ENCODE measurements at places on chromosomes 6 and 20.

DNA sequence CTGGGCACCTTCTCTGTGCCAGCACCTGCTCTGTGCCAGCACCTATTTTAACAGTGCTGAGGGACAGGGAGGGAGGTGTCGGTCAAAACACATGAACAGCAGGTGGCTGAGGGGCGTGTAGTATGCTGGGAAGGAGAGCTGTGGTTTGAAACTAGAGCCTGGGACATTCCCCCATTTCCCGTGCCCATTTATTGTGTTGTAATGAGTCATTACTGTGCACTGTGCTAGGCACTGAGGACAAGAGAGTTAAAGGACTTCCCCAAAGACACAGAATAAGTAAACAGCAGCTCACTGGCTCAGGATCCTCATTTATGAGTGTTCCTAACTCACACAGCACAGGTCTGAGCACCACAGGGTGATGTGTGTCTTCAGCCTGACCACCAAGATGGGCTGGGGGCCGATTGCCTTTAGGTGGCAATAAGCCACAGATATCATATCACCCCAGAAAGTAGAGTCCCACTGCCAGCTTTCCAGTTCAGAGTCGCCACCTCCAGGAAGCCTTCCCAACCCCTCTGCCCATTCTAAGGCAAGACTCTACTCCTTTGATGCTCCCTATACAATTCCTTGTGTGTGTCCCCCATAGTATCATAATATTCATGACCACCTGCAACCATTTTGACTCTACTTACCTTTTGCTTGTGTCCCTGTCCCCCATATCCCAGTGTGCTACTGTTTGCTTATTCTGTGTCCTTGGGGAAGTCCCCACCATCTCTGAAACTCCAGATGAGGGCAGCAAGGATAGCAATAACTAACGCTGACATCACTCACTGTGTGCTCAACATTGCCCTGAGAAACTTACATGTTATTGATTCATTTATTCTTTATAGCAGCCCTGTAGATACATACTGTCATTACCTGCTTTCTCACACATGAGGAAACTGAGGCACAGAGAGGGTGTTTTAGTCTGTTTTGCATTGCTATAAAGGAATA, 87.3 kb downstream of the TOX2 start:
- ATAC-seq: no peak

GRCh38 chr6:74867291-74867690, 338.6 kb downstream of the COL12A1 start:
- no peak for ATAC-seq

DNA sequence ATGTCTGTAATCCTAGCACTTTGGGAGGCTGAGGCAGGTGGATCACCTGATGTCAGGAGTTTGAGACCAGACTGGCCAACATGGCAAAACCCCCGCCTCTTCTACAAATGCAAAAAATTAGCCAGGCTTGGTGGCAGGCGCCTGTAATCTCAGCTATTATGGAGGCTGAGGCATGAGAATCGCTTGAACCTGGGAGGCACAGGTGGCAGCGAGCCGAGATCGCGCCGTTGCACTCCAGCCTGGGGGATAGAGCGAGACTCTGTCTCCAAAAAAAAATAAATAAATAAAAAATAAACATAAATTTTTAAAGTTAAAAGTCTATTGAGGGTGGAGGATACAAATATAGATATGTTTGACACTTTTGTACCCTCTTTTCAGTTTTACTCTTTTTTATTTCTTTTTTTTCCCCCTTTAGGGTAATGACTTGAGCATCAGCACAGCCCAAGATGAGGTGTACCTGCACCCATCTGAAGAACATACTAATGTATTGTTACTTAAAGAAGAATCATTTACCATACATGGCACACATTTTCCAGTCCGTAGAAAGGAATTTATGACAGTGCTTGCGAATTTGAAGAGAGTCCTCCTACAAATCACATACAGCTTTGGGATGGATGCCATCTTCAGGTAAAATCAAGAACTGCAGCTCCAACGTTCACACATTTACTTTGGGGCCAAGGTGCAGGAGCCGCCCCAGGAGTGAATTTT, 368.9 kb downstream of the LAMA2 start:
- ATAC-seq: peak; percentile 89

DNA sequence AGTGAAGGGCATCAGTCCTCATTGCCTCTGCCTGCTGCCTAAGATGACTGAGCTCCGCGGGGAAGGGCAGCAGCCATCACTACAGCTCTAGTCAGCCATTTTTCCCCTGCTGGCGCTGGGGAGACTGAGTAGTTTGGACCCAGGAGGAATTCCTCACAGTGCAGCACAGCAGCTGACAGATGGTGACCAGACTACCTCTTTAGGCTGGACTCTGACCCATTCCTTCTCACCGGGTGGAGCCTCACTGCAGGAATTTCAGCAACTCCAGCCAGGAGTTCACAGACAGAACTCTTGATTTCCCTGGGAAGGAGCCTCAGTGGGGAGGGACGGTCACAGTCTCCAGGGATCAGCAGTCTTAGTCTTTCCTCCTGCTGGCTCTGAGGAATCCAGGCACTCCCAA, 492.0 kb upstream of the MMS22L start:
- no peak for ATAC-seq

GRCh38 chr20:1801225-1801928, 93.8 kb upstream of the SIRPA start:
- no peak for ATAC-seq

GRCh38 chr6:21402368-21402767, 191.2 kb upstream of the SOX4 start:
- ATAC-seq: no peak

DNA sequence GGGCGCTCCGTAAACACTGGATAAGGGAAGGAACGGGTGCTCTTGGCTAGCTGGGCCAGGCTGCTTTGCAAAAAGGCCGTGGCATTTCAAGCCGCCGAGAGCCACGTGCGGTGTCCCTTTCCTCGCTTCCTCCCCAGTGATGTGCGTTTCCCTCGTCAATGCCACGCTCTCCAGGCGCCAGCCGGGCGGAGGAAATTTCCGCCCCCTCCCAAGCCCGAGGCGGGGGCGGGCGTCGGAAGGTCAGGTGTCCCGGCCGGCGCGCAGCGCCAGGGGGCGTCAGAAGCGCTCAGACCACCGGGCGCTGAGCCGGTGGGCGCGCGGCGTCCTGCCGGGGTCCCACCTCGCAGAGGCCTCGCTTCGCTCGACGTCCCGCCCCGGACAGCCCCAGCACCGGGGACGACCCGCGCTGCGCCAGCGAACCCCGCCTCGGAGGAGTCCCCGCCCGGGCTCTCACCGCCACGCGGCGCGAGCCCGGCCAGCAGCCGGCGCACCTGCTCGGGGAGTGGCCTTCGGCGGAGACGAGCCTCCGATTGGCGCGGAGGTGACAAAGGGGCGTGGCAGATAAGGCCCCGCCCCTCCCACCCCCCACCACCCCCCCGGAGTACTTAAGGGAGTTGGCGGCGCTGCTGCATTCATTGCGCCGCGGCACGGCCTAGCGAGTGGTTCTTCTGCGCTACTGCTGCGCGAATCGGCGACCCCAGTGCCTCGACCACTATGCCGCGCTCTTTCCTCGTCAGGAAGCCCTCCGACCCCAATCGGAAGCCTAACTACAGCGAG, at the start of gene SNAI1:
SNAI1 (plus strand) TSS at position 635 of the 777 bp plus-strand sequence; CDS start at position 715, 80 bp downstream.
- peak; percentile 72 for ATAC-seq

- no peak for ATAC-seq
Observed at GRCh38 chr6:79708095-79708791, 77.1 kb downstream of the SH3BGRL2 start.

GRCh38 chr20:23195636-23196035, 109.5 kb upstream of the CD93 start:
- ATAC-seq: no peak

GRCh38 chr6:22194188-22194921, 102.5 kb downstream of the PRL start:
- ATAC-seq: no peak

DNA sequence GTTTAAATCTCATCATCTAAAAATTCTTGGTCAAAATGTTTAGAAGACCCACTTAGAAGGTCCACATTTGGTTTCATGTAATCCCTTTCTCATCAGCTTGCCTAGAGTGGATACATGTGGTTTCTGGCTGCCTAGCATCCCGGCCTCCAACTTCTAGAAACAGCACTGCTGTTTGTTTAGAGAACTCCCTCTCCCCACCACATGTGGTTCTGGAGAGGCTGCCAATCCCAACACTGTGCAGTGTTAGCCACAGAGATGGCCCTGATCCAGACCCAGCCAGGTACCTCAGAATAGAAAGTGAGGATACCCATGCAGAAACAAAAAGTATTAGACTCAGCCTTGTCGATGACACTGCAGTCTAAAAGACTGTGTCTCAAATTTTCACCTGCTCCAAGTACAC, 241.8 kb downstream of the BCKDHB start:
- ATAC-seq: no peak

- no peak for ATAC-seq
Observed at GRCh38 chr20:43665466-43666176, 1.3 kb upstream of the MYBL2 start.
